Caki2 (cell line): ENCODE measurements at places on chromosomes 3 and 15. TPM values are rescaled to one million over a fixed set of nuclear protein-coding genes. Genes with fewer than 3 reads are reported as not detected.

Gene NR2F2
- 7.0 and 16.0 TPM in 2 replicates for total RNA-seq

Gene CCDC54
- total RNA-seq: not detected in 2 replicates

Gene CELSR3
- 2.1 and 3.6 TPM in 2 replicates for total RNA-seq

Gene PAQR9
- 0.03 TPM in 1 of 2 replicates, not detected in the other for total RNA-seq

Gene ADGRG7
- total RNA-seq: not detected in 2 replicates

Gene ALG1L2
- not detected in 2 replicates for total RNA-seq

Gene CD80
- not detected in 2 replicates for total RNA-seq

Gene ARGFX
- total RNA-seq: not detected in 2 replicates

Gene KY
- total RNA-seq: not detected in 2 replicates

Gene RFTN1
- total RNA-seq: 6.0 and 9.7 TPM in 2 replicates

Gene UROC1
- total RNA-seq: not detected in 2 replicates

Gene CIB1
- total RNA-seq: 310 and 334 TPM in 2 replicates

Gene STXBP5L
- total RNA-seq: not detected in 2 replicates

Gene ATRIP
- 1.6 and 4.0 TPM in 2 replicates for total RNA-seq

Gene C3orf20
- not detected in 2 replicates for total RNA-seq

Gene SPATA12
- 0.43 and 1.0 TPM in 2 replicates for total RNA-seq

Gene MYLK
- total RNA-seq: 28.8 and 34.2 TPM in 2 replicates
